Stimulated activated CD4-positive, alpha-beta T cell treated with anti-CD3 and anti-CD28 coated beads, Interleukin-4, amount 100 ng/mL, for 48 hours (primary cell): ENCODE measurements at places on chromosomes 5 and 9.
A peak's percentile ranks its signal among the peaks of the same experiment; 100 is the strongest.

DNA sequence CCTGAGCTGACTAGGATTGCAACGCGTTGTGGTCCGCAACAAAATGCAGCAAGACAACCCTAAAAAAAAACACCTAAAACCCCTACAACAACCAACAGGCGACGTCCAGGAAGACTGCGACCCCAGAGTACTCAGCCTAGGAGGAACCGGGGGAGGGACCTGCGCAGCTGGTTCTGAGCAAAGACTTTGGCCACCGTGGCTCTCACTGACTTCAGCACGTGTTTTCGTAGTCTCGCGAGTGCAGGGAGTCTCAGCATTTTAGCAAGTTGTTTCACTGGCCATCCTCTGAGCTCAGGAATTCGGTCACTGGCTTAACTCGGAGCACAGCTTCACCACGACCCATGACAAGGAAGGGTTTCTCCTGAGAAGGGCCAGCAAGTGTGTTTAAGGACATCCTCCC is 8.6 kb upstream of the ZDHHC11 start:
- no peak for DNase-seq

- no peak for DNase-seq
Measured at GRCh38 chr9:4333231-4333740, 33.4 kb upstream of the GLIS3 start.

- DNase-seq: no peak
Measured at GRCh38 chr5:95163079-95163478, 121.8 kb downstream of the MCTP1 start.

GRCh38 chr5:34742061-34742460 is 85.9 kb downstream of the RAI14 start:
- no peak for DNase-seq

DNA sequence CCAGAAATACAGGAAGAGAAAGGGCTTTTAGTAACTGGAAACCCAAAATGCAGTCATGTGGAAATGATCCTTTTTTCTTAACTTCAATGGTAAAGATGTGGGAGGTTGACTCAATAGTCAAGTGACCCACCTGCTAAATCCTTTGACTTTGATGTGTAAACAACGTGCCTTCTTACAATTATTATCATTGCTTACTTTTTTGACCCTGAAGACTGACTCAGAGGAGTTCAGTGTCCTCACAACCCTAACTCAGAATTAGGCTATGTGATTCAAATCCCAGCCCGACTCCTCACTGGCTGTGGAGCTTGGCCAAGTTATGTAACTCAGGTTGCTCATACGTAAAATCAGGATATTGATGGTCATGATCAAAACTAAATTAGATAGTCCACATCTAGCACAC is 27.9 kb downstream of the ANXA1 start:
- DNase-seq: no peak

DNA sequence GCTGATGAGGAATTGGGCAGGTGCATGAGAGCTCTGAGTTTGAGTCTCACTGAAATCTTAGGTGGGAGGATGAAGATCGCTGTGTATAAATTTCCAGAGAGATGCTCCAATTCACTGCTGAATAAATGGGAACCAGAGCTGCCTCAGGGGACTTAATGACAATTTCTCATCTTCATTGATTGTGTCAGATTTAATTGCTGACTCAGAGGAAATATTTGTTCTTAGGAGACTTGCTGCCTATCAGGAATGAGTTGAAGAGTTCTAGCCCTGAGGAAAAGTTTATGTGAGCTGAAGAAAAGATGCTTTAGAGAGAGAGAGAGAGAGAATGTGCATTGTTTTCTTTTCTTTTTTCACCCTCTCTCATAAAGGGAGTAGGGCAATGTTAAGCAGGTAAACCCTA is 827.5 kb upstream of the WWC1 start:
- no peak for DNase-seq

DNA sequence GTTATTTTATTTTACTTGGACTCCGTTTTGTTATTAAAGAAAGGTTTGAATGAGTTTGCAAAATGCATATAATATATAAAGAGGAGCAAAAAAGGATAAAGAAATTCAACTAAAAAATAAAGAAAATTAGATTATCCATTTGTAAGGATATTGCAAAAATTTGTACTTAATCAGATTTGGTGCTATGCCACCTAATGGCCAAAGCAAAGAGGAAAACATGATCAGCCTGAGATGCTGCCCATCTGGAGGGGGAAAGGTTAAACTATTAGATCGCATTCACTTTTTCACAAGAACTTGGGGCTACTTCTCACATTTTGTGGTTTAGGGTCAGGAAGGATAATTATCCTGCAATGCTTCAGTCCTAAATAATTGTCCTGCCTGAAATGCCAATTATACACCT is 350.6 kb downstream of the MLLT3 start:
- DNase-seq: no peak

- DNase-seq: no peak
Measured at GRCh38 chr9:136570191-136570845, 24.5 kb upstream of the NOTCH1 start.

GRCh38 chr9:5870691-5871090 is 20.0 kb upstream of the MLANA start:
- DNase-seq: no peak

GRCh38 chr9:106177216-106177615 is 482.9 kb downstream of the TMEM38B start:
- DNase-seq: no peak

DNA sequence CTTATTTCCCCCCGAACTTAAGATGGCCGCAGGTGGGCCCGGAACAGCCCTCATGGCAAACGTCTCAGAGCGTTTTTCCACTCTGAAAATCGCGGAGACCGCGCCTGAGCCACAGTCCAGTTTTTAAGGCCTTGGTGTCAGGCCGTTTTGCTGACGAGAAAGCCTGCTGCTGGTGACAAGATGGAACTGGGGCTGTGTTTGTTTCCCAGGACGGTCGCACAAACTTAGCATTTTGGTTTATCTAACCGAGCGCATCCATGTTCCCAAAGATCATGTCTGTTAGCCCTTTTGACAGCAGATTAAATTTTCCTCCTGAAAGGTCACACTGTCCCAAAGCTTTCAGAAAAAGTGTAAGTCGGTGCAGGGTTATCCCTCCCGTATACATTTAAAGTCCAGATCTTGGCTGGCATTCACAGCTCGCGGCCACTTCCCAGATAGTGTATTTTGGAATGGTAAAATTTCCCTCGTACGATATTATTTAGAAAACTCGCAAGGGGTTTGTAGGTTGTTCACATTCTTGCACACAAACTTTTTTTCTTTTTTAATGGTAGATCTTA is 812 bp downstream of the SREK1 start:
- no peak for DNase-seq

DNA sequence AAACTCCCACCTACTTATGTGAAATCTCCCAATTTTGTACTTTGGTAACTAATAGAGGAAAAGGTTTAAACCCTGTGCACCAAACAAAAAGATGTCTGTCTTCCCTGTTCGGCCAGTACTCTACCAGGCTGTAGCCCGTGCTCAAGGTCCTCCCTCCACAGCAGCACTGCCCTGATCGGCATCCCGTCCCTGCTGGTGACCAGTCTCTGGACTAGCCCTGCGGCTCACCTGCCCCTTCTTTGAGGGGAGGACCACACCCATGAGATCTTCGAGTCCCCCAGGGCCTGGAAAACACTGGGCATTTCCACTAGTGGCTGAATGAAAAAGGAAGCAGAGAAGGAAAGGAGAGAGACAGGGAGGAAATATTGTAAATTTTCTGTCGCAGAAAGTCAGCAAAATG is 2.8 kb downstream of the GFPT2 start:
- DNase-seq: no peak

- no peak for DNase-seq
Measured at GRCh38 chr5:35939639-35940038, 1.2 kb upstream of the CAPSL start.

DNA sequence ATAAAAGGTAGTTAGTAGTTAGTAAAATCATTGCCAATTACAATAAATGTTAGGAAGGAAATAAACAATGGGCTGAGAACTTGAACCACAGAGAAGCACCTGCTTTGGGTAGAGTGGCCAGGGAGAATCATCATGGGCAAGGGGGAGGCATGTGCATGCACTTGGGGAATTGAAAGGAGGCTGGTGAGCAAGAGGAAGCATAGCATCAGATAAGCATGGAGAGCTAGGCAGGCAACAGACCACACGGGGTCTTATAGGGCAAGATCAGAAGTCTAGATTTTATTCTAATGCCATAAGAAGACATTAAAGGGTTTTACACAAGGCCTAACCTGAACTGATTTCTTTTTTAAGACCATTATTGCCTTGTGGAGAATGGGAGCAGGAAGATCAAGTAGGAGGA is 93.4 kb downstream of the PIP5K1B start:
- no peak for DNase-seq

- no peak for DNase-seq
Measured at GRCh38 chr5:51396797-51397196, 13.5 kb downstream of the ISL1 start.

DNA sequence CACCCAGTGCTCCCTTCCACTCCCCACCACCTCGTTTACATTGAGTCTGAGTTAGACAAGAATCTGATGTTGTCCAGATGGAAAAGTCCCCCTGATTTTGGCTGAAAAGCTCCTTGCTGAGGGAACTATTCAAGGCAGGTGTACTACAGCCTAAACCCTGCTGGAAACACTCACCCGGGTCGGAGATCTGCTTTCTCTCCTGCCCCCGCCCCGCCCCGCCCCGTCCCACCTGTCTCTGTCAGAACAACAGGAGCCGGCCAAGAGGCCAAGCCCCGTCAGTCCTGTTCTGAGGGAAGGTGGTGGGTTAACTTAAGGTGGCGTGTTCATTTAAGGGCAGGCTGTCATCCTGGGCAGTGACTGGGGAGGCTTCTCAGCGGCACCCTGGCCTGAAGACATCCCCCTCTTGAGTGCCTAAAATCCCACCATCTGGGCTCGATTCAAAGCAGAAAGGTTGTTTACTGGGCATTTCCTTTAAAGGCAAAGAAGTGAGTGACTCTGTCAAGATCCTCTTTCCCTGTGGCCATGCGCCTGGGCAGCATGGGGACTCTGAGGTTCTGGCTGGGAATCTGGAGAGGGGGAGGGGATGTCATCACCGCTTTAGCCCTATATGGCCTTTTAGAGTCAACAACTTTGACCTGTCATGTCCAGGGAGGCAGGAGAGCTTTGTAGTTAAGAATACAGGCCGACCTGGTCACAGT is 71.1 kb upstream of the NEURL1B start:
- DNase-seq: no peak

- no peak for DNase-seq
Measured at GRCh38 chr9:114225561-114226212, 70.3 kb downstream of the COL27A1 start.

- peak; percentile 15 for DNase-seq
Measured at GRCh38 chr5:15003511-15003920, 131.9 kb upstream of the ANKH start.

GRCh38 chr5:109454731-109455505 is 45.1 kb upstream of the PJA2 start:
- DNase-seq: no peak

GRCh38 chr5:143337946-143338345 is 65.5 kb downstream of the NR3C1 start:
- DNase-seq: no peak

DNA sequence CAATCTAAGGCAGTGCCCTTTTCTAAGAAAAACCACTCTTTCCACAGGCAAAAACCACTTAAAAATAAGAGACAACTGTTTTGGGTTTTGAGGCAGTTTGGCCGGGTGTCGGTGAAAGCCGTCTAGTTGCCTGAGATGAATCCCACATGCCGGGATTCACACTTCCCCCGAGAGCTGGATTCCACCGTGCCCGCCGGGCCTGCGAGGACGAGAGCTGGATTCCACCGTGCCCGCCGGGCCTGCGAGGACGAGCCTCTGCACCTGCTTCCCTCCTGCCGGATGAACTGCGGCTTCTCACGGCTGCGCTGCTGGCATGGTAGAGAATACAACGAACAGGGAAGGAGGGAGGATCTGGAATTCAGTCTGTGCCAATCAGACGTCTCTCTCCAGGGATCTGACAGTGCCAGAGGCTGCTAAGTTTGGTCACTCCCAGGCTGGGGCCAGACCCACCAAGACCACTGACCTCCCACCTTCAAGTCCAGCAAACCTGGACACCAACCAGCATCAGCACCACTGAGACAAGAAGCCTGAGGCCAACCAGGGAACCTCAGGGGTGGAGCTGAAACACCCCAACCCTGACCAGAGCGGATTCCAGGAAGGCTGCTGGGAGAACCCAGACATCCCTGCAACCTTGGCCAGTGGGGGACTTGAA is 23.0 kb downstream of the VAV2 start:
- DNase-seq: no peak

DNA sequence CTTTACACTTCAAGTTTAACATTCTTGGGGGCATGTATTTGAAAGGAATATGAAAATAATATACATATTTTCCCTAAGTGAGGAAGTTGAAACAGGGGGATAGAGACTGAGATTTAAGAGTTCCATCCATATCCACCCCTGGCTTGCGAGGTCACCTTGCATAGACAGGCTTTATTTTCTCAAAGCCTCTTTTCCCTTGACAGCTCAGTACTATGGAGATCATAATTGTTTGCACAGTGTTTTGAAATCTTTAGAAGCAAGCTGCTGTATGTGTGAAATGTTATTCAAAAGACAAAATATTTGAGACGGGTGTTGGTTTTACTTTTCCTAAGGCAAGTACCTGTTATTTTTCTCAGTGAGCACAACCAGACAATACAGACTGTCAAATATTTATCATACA is 163.1 kb downstream of the LRRC70 start:
- DNase-seq: no peak

DNA sequence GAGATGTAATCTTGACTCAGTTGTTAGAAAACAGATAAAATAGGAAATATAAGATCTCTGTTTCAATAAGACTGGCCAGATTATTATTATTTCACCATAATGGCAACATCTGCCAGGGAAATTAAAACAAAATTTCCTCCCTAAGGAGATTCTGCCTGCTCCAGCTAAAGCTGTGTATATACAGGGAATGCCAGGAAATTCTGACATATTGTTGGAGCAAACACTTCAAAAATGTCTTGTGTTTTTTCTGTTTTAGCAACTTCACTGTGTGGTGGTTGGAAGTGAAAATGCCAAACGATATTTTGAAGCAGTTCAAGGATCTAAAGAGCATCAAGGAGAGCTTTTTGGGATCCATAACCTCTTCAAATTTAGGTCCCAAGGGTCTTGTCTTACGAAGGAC is 90.8 kb downstream of the ERCC6L2 start:
- DNase-seq: no peak

GRCh38 chr5:17944046-17944445 is 309.8 kb downstream of the TAF11L14 start:
- no peak for DNase-seq

DNA sequence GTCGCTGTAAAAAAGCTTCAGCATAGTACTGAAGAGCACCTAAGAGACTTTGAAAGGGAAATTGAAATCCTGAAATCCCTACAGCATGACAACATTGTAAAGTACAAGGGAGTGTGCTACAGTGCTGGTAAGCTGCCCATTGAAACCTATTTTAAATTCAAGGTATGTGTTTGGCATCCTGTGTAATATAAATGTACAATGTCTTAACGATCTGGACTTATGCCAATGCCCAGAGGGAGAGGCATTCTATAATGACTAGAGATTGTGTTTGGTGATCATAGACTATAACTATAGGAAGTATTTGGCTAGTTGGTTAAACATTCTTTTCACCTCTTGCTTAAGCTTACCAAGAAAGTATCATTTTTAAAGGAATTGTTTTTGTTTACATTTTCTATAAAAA is 95.7 kb downstream of the INSL6 start:
- DNase-seq: no peak
